SJSA1 (cell line): ENCODE measurements at places on chromosomes 16 and 17.

DNA sequence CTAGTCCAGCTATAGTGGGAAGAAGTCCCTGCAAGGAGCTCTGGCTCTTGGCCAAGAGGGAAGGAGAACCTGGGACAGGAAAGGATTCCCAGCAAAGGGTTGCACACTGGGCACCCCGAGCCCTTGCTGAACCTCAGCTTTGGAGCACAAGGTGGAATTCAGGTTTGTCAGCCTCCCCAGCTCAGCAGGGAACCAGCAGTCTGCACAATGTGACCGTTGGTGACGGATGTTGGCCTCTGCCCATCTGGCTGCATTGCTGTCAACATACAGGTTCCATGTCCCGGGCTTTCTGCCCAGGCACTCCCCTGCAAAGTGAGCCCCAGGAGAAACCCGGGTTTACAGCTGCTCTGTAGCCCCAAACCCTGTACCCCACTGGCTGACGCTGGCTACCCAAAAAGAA, 6.7 kb downstream of the RPRML start:
- no peak for DNase-seq

GRCh38 chr17:74748279-74748528, 224 bp upstream of the NHERF1 start:
- no peak for DNase-seq

DNA sequence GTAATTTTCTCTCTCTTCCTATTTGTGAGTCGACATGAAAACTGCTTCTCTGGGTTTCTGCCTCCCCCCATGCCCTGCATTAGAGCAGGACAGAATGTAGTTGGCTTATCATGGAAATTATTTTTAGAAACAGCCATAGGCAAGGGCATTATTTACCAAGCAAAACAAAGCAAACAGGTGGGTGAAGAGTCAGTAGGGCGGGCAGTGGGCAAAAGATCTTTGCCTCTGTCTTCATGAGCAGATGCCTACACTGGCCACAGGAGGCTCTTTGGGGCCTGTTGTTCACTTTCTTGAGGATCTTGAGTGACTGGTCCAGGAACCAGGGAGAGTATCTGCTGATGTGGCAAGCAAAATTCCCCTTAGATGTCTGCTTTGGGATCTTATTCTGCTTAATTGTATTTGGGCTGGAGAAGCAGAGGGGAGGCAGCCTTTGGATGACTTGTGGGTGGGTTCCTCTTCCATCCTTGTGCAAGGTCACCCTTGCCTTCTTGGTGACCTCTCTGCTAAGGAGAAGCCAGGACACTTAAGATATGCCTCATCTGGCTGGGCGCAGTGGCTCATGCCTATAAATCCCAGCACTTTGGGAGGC, 42.5 kb upstream of the CLEC19A start:
- DNase-seq = no peak

- no peak for DNase-seq
These were observed 929 bp downstream of the SLC25A11 start for GRCh38 chr17:4938688-4939545.

- DNase-seq = no peak
These were observed 22.4 kb downstream of the CES1 start for GRCh38 chr16:55810451-55810961.

- DNase-seq = no peak
These were observed 45.1 kb downstream of the NOG start for GRCh38 chr17:56638591-56639051.

- DNase-seq = no peak
These were observed 11.3 kb upstream of the COX10 start for GRCh38 chr17:14058051-14058450.

GRCh38 chr16:59593194-59593661, 859.1 kb upstream of the GOT2 start:
- no peak for DNase-seq

- DNase-seq = no peak
These were observed 963 bp upstream of the METTL22 start for GRCh38 chr16:8620535-8620934.

DNA sequence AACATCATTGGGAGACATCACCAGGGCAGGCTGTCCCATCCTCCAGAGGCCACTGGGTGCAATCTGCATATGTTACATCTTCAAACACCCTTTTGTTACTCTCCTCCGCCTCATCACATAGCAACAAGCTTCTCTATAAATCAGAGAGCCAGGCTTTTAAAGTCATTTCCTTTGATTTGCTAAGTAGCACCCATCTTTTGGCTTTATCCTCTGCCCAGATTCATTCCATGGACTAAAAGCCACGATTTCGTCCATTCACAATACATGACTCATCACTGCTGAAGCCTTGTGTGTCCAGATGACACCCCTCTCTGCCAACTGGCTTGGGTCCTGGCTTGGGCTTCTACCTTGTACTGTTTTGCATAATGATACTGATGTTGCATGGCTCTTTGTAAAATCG, 2.0 kb upstream of the KRT38 start:
- no peak for DNase-seq

GRCh38 chr16:77613095-77613494, 109.2 kb upstream of the NUDT7 start:
- DNase-seq = no peak

DNA sequence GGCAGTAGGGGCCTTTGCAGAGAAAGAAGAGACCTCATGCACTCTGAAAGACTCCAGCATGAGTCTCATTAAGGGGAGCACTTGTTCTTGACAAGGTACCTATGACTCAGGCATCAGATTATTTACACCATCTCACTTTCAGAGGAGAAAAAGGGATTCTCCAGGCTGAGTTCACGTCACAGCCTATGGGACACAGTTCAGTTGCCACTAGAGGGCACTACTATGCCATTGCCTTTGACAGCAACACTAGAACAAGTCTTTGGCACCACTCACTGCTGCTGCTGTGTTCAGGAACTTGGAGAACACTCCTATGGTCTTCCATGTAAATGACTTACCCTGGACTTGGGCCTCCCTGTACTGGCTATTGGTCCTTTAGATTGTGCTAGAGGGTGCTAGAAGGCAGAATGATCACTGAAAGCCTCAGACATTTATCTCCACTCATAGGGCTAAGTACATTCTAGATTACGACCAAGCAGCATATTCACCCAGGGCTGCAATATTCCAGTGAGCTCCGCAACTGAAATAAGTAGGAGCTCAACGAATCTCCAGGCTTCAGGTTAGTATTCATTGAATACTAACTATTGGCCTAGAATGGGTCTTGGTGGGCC, 225.1 kb upstream of the CA10 start:
- peak; percentile 24 for DNase-seq

- no peak for DNase-seq
These were observed 15.5 kb downstream of the HS3ST6 start for GRCh38 chr16:1902547-1903219.

GRCh38 chr17:17508646-17509591, 12.7 kb upstream of the RASD1 start:
- DNase-seq = no peak

DNA sequence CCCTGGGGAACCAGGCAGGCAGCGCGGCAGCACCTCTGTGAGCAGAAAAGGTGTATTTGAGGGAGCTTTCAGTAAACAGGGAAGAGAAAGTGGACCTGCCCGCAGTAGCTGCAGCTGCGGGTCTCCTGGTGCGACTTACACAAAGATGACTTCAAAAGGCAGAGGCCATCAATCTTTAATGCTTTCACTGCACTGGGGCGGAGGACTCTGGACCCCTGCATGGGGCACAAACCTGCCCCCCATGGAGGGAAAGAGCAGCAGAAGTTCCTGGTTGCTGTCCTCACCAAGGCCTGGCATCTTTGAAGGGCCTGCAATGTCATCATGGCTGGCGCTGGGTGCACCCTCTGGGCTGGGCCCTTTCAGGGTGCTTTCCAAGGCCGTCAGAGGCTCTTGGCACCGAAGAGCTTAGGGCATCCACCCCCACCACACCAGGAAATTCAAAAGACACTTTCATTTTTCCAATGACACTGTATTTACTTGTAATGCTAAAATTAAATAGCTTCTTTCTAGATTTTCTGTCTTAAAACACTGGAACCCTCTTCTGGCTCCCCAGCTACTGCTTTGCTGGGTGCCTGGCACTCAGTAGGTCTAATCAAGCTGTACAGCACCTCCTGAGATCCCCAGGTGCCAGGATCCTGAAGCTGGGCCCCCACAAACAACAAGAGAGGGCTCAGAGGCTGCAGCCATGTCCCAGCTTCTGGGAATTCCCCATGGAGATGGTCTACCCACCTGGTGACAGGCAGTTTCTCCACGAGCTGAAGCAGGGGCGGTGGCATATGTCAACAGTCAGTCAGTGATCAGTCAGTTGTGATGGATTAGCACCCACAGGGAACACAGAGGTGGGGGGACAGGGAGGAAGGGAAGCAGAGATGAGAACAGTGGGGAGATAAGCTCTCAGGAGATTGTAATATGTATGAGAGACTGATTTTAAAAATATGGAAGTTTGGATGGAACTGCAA, 2.1 kb upstream of the CACNG1 start:
- DNase-seq = no peak

- no peak for DNase-seq
These were observed 4.3 kb downstream of the ADGRG3 start for GRCh38 chr16:57672416-57672815.

- no peak for DNase-seq
These were observed 610.2 kb downstream of the MAF start for GRCh38 chr16:78990309-78990701.

GRCh38 chr16:81873206-81873605, 94.1 kb downstream of the PLCG2 start:
- DNase-seq = no peak

- DNase-seq = no peak
These were observed 66.8 kb downstream of the RTN4RL1 start for GRCh38 chr17:1958134-1958881.

GRCh38 chr16:82181461-82182185, 11.6 kb upstream of the MPHOSPH6 start:
- no peak for DNase-seq

GRCh38 chr17:57299176-57299575, 42.9 kb downstream of the MSI2 start:
- no peak for DNase-seq

- DNase-seq = no peak
These were observed 3.6 kb downstream of the TP53I13 start for GRCh38 chr17:29571883-29572681.

- peak; percentile 22 for DNase-seq
These were observed 5.0 kb downstream of the LYRM1 start for GRCh38 chr16:20905576-20905975.

DNA sequence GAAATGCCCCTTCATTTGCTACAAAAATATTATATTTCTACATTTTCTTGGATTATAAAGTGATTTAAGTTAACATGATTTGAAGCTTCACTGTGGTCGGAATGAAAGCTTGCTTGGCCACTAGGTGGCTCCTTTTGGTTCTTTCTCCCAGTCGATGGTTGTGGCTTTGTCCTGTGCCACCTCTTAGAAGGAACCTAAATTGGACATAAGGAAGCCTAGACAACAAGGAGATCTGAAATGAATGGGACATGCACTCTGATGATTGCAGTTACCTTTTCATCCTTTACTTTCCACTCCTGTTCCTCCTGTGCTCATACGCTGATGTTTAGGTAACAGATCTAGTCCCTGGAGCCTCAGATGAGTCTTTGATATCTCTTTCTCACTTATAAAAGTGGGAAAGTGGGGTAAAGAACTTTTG, 39.2 kb downstream of the FTO start:
- no peak for DNase-seq

DNA sequence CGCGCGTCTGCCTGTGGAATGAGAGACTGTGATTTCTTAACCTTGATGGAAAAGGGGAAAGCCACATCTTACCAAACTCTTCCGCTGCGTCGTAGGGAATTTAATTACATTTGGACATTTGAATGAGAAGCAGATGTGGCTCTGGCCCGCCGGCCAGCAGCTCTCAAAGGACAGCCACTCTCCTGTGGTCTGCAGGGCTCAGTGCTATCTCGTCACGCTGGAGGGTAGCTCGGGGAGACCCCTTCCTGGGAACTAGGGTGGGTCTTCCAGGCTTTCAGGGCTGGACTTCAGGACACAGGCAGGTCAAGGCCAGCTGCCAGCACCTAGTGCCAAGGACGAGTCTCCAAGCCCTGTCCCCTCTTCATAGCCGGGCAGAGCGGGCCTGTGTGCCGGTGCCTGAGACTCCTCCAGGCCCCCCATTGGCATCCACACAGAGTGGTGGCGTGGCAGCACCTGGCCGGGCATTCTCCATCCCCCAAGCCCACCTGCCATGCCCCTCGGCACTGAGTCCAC, 15.9 kb upstream of the TBX2 start:
- DNase-seq = no peak

DNA sequence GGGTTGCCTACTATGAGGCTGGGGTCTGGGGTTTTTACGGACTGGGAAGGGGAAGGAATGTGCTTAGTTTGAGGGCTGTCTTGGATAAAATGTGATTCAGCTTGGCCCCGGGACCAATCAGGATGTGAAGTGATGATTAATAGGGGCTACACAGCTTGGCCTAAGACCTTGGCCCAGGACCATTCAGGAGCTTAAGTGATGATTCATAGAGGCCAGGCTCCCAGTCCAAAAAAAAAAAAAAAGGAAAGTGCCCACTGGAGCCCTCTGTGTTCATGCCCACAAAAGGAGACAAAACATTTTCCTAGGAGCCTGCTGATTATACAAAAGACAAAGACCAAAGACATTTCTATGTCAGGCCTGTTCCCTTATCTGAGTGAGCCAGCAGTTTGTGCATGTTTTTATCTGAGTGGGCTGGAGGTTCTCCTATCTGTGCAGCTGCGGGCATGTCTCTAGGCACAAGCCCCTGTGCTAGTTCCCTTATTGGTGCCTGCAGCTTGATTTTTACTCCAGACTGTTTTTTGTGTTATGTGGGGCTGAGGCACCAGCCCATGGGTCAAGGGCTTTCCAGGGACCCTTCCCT, 898.2 kb upstream of the GOT2 start:
- DNase-seq = peak; percentile 75

GRCh38 chr16:66468321-66468965, 41.3 kb downstream of the BEAN1 start:
- no peak for DNase-seq

DNA sequence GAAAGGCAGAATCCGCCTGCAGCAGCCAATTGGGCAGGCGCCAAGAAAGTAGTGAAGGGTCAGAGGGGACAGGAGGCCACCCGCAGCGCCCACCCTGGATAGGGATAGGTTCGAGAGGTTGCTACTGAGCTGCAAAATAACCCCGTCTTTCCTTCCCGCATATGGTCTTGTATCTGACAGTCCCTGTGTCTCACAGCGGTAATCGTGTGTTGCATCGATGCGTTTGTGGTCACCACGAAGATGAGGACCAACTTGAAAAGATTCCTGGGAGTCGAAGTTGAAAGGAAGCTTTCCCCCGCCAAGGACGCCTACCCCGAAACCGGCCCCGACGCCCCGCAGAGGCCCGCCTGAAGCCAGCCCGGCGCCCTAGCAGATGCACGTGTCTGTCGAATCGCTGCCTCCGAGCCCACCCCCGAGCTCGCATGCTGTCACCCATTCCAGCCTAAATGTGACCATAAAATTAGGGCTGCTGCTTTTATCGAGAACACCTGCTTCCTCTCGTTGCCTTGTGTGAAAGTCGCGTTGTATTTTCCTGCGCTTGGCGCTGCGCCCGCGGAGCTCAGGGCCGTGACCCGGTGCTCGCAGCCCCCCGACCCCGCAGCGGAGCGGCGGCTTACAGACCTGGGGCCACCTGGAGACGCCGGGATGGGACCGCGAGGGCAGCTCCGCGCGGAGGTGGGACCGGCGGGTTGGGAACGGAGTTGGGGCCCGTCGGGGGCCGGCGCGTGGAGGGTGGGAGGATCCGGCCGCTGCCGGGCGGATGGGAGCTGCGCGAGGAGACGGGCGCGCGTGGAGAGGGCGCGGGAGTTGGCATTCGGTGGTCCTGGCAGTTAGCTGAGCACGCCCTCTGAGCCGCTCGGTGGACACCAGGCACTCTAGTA, at the start of gene CMTM2:
Gene CMTM2, plus strand, starts transcription at position 813 of the 881 bp plus-strand sequence. CDS start 145 bp downstream, outside the sequence.
- no peak for DNase-seq

GRCh38 chr16:3198334-3199072, 10.5 kb downstream of the OR1F1 start:
- no peak for DNase-seq

GRCh38 chr17:8465759-8466158, 30.1 kb downstream of the NDEL1 start:
- DNase-seq = no peak
